ENCODE measurements at places on chromosomes 6 and 20.
A peak's percentile ranks its signal among the peaks of the same experiment; 100 is the strongest.

DNA sequence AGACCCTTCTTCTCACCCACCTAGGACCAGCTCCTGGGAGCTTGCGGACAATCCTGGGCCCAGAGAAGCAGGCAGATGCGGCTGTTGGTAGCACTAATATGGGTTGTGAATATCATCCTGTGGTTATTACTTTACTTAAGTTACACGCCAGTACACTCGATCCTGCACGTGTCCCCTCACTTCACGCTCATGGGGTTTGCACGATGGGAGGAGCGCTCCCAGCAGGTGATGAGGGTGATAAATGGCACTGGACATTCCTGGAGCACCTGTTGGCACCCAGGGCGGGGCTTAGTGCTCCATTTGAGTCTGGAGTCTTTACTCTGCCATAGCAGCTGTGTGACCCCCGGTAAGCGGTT lies 335.1 kb downstream of the PREX1 start:
- no peak for DNase-seq

DNA sequence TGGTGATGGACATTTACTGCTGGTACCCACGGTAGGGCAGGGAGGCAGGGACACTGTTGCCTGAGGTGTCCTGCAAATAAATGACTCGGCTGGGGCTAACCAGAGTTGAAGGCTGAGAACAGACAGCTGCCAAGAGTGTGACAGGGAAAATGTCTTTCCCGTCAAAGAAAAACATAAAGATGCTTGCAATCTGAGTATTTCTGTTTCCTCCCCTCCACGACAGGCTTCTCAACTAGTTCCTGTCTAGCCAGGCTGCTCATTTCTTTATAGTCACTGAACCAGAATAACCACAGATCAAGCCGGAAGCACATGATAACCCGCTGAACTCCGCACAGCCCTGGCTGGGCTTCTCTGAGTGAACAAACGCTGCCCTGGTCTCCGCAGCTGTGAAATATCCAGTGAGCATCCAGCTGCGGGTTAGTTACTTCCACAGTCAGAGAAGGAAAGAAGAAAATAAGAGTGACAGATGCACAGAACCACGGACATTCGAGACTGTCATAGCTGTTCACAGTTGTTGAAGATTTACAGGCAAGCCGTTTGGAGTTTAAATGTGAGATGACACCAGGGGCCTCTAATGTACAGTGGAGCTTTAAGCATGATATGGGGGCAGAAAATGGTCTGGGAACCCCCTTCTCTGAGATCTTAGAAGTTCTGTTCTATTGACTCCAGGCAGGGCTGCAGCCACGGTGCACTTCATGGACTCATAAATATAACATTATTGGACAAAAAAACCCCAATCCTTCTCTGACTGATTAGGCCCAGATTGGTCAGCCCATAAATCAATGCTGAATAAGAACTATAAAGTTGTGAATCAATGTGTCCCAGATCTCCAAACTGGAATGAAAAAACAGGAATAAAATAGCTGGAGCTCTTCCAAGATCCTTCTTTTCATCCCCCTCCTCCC lies 299.9 kb upstream of the SUPT3H start:
- peak; percentile 29 for DNase-seq

GRCh38 chr6:15400572-15401004 lies 154.7 kb downstream of the JARID2 start:
- DNase-seq: peak; percentile 48

- no peak for DNase-seq
Measured at GRCh38 chr6:166849749-166850183, 106.6 kb downstream of the RNASET2 start.

DNA sequence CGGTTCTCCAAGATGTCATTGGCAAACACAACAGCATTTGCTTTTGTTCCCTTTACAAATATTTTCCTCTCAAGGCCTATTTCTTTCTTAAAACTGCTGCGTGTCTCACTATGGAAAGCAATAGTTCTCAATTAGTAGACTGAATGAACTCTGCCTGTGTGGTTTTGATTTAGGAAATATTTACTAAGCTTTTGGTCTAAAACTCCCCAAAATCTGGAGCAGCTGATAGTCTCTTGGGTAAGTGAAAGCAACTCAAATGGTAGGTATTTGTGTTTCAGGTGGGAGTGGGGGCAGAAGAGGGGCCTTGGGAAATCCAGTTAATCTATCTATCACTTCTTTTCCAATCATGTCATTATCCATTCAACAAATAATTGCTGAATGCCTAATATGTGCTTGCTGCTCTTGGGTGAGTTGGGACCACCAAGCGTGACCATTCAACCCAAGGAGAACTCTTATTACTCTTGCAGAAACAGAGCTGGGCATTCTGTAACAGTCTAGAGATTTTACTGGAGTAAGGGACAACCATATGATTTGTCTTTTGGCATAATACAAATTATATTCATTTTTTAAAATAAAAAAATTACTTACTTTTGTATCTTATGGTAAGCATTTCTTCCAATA lies 33.2 kb upstream of the ADTRP start:
- DNase-seq: no peak

DNA sequence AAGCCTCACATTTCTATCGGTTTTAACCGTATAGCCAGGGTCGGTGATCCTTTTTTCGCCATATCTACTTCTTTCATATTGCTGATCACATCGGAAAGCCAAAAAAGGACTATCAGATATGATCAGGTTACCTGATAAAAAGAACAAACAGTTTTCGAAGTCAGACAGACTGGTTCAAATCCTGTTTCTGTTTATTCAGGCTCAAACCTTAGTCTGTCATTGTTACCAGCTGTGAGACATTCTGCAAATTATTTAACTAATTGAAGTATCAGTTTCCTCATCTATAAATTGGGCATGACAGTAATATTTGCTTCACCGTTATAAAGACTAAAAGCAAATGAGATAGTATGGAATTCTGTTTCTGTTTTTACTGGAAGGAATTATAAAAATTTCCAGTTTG lies 111.3 kb downstream of the TSHZ2 start:
- no peak for DNase-seq

DNA sequence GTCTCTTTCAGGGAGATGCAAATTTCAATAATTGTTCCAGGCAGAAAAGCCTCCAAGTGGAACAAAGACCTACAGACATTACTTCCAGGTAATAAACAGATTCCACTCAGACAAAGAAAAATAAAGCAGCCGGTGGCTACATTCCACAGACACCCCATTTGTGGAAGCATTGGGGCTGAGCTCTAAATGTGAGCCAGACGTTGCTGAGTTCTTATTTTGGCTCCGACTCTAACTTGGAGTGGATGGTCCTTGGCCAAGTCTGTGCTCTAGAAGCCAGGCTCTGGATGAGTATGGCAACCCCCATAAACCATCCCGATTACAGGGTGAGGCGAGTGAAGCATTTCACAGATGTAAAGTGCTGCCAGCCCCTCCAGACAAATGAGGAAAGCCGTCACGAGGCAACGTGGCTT lies 6.6 kb downstream of the TRAM2 start:
- DNase-seq: peak; percentile 32

- DNase-seq: no peak
Measured at GRCh38 chr20:13717631-13718044, 67.1 kb downstream of the ESF1 start.

- no peak for DNase-seq
Measured at GRCh38 chr6:142631517-142632385, 313.2 kb downstream of the HIVEP2 start.

DNA sequence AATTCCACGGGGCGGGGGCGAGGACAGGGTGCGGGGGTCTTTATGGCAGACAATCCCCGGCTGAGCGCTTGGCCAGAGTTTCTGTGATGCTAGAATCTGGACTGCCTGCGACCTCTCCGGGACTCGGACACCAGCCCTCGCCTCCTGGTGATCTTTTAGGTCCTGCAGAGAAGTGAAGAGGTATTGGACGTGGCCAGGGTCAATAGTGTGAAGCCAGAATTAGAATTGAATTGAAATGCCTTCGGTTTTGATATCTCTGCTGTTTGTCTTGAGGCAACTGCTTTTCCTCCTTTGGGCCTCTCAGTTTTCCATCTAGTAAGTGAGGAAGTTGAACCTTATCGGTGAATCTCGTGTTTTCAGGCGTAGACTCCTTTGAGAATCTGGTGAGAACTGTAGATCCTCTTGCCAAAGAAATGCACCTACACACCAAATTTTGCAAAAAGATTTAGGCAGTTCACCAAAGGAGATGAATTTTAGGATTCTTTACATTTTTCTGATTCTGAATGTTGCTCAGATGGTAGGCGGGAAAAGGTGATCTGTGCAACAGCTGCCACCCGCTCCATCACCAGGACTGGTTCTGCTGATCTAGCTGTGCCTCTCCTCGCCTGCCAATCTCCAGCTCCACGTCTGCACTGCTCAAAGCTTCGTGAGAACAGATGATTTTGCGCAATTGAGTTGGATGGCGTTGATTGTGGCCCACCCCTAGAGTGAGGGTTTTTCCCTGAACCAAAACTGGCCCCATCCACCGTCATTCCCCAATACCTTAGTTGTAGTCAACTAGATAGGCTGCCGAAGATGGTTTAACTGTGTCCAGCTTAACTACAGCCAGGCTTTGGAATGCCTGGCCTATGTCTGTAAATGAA lies 837 bp upstream of the OSER1 start:
- DNase-seq: peak; percentile 47

- no peak for DNase-seq
Measured at GRCh38 chr6:127590344-127590743, 13.4 kb downstream of the C6orf58 start.

DNA sequence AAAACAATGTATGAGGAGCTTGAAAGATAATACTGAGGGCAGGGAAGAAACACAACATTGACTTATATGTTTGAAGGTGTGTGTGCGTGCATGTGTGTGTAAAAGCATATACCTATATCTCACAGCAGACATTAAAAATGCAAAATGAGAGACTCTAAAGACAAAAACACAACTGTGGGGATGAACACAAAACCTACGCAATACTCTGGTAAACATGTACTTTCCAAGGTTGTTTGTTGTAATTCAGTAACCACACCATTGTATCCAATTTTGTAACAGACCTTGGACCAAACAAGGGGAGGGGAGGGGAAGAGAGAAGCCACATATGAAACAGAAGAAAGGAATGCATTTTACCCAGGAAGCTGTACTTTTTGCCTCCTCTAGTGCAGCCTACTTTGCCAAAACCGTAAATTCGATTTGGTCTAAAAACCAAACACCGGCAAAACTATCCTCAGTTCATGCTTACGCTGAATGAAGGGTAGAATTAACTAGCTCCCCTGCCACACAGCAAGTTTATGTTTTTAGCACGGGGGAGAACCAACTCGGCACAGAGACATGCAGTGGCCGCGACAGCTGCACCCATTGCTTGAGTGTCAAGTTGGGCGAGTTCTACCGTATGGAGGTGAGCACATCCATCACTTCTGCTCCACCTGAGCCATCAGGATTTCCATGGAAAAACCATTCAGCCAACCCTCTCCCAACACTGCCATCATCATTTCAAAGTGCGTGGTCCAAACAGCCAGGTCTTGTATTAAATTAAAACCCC lies 50.0 kb downstream of the CNKSR3 start:
- DNase-seq: no peak

- no peak for DNase-seq
Measured at GRCh38 chr6:834866-835265, 141.9 kb upstream of the EXOC2 start.

- no peak for DNase-seq
Measured at GRCh38 chr20:13250251-13250650, 29.2 kb downstream of the ISM1 start.

GRCh38 chr6:5084781-5085647 lies at the start of gene PPP1R3G:
Gene PPP1R3G, plus strand, starts transcription at chr6:5085341. Its CDS starts 145 bp downstream, at chr6:5085486.
- DNase-seq: peak; percentile 30

DNA sequence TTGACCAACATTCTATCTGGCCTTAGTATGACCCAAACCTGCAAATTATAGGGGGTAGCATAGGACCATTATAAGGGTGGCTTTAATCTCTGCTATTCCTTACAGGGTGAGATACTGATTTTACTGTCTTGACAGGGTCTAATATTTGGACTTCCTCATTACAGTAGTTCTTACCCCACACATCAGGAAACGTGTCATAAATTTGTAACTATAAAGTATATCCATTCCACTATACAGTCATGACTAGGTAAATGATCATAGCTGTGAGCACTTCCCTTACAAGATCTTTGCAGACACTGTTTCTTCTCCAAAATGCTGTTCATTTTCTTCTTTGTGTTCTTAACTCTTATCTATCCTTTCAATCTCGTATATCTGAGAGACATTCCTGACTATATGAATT lies 518.7 kb upstream of the RNF217 start:
- no peak for DNase-seq

DNA sequence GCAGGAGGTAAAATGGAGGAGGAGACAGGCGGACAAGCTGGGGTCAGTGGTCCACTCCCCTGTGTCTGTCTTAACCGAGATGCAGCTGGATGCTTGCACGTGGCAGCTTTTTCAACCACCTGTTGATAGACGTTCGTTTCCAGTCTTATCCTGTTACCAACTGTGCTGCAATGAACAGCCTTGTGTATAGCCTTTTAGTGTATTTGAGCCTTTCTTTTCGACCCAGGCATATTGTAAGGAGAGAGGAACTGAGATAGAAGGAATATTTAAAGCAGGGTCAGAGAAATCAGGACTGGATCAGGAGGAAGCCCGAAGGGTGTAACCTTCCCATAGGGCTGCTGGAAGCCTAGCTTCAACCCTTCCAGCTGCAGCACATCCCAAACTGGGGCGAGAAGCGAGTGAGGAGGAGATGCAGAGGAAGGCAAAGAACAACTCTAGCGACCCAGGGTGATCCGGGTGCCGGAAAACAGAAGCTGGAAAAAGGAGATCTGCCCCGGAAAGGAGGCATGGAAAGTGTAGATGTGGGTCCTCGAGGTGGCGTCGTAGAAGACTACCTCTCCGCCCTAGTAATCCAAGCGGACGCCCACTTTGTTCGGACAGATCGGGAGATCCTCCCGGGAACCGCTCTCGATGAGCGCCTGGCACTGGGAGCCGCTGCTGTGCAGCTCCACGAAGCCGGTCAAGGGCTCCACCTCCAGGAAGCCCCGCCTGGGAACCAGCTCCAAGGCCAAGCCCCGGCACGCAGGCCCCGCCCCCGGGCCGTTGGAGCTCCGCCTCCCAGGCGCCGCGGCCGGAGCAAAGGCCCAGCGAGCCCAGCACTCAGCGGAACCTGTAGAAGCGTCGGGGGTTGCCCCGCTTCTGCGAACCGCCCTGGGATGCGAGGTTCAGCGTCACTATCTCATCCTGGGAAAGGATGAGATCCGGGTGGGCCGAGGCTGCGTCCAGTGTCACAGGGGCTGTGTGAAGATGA lies 11.2 kb downstream of the TRIM31 start:
- peak; percentile 25 for DNase-seq

DNA sequence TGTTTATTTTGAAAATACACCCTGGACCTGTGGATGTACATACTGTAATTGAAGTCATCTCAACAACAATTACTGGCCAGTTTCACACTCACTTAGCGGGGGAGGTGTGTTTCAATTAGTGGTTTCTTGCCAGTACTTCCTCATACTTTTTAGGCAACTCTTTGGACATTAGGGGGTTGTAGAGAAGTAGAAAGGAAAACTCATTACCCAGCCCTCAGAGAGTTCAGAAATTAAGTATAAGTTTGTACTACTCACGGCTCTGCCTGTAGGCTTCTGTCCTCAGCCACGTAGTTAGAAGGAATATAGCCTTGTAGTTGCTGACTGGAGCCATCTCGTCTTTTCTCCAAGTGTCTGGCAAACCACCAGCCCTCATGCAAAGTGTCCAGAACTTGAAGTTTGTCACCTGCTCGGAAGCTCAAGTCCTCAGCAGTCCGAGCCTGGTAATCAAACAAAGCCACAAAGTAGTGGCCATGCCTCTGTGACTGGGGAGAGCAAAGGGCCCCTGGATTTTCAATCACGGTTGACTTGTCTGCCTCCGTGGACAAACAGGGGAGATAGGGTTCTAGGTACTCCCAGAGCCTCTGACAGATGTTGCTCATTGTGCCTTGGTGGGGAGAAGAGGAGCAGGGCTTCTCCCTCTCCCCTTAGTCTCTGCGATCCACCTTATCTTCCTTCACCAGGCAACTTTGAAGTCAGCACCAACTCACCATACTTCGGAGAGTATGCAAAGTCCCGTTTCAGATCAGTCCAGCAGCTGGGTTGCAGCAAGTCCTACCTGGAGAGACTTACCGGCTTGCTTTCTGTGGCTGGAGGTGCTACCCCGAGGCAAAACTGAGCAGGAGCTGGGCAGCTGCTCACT lies 749 bp downstream of the FRK start:
- no peak for DNase-seq
